ENCODE measurements at places on chromosomes 1 and 21.

GRCh38 chr1:225258811-225259210 lies 169.0 kb downstream of the LBR start:
- no peak for DNase-seq

DNA sequence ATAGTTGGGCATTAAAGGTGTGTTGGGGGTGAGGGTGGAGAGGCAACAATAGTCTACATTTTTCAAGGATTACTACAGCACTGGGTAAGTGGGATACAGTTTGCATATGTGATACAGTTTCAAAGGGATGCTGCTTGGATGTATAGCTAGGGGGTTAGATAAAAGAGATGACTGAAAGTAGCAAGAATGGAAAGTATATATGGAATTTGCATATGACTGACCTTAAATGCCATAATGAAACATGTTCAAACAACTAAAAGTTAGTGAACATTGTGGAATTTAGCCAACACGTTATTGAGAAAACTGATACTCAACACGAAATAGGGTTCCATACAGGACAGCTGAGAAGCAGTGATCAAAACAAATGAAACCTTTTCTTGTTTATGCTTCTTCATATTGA lies 124.8 kb upstream of the CHRM3 start:
- no peak for DNase-seq

DNA sequence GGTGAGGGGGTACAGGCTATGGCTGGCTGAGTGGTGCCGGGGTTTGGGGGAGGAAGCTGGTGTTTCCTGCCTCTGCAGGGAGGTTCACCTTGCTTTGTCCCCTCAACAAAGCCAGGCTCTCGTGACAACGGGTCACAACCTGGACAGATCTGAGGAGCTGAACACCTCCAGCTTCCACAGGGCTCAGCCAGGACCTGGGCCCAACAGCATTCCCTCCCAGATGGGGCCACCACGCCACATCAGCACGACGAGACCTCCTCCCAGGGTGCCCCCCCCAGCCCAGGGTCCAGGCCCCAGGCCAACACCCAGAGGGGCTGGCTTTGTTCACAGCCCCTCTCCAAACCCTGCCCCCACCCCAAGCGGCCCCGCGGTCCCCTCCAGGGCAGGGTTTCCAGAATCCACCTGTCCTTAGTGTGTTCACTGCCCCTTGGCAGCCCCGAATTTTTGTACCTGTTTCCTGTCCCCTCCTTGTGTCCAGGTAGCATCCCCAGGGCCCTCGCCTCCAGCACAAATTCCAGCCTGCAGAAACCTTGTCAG lies 34.7 kb downstream of the UBE2G2 start:
- no peak for DNase-seq

GRCh38 chr1:44071461-44071860 lies 40.2 kb upstream of the SLC6A9 start:
- DNase-seq: no peak
